ENCODE measurements at places on chromosomes 11 and 22. TPM values are rescaled to one million over a fixed set of nuclear protein-coding genes. Genes with fewer than 3 reads are reported as not detected.

UBQLNL gene
- total RNA-seq, result not detected

CRYBB2 gene
- not detected for total RNA-seq

PPP2R5B gene
- total RNA-seq, result 28.7 TPM

TMEM123 gene
- total RNA-seq, result 108 TPM

PAMR1 gene
- total RNA-seq, result 12.7 TPM

CARD10 gene
- total RNA-seq, result 67.6 TPM

Data from hair follicular keratinocyte (primary cell).